T-helper 22 cell (primary cell): ENCODE measurements at places on chromosomes 2 and 18.

GRCh38 chr18:51092117-51092516 is 62.1 kb downstream of the SMAD4 start:
- DNase-seq: no peak

DNA sequence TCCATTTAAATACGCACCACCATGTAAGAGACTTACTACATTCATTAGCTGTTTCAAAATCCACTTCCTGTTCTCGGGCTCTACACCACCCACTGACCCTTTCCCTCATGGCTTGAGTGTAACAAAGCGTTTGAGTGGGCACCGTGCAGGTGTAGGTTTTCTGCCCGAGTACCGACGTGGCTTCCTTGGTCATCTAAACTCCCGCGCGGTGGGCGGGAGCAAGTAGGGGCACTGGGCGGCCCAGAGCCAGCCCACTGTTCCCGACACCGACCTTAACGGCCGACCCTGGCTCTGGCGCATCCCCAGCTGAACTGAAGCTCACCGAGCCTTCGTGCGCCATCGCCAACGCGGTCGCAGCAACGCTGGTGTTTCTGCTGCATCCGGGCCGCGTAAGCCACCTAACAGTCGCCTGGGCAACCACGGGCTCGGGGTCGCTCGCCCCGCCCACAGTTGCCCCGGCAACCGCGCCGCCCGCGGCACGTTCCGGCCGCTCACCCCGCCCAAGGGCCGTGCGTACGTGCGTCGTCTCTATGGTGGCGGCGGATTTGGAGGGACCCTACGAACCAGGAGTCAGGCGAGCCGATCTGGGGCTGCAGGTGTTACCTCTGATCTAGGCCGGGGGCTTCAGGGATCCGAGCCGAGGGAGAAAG is at the start of the genes C2orf81 and WDR54:
Gene C2orf81, minus strand, starts transcription at position 399 of the 650 bp plus-strand sequence. Its CDS starts 59 bp downstream, at position 340.
Gene WDR54, plus strand, starts transcription at position 510 of the 650 bp plus-strand sequence. CDS start 424 bp downstream, outside the sequence.
- DNase-seq: peak; percentile 86

DNA sequence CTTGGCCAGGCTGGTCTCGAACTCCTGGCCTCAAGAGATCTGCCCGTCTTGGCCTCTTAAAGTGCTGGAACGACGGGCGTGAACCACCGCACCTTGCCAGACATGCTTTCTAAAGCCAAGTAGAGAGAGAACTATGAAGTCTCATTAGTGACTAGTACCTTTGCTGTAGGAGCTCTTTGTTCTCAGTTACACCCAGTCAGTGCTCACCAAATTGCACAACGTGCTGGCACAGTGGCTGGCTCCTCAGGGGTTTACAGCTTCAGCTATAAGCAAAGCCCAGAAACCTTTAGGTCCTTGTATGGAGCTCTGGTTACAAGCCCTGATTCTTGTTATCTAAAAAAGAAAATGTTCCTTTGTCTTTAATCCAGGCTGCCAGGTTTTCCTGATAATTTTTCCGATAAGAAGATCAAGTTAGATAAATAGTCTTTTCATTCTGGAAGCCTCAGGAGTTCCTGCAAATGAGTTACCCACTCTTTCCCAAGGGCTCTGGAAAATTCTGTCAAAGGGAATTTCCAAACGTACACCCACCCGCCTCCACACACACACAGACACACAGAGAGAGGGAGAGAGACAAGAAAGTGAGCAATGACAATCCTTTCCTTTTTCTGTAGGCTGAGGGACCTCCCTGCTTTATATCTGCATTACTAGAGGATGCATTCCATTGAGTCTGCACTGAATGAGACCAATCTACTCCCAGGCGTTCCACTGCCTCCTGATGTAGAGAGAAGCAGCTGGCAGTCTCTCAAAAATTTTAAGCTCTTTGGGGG is 100.2 kb upstream of the CSRNP3 start:
- no peak for DNase-seq

DNA sequence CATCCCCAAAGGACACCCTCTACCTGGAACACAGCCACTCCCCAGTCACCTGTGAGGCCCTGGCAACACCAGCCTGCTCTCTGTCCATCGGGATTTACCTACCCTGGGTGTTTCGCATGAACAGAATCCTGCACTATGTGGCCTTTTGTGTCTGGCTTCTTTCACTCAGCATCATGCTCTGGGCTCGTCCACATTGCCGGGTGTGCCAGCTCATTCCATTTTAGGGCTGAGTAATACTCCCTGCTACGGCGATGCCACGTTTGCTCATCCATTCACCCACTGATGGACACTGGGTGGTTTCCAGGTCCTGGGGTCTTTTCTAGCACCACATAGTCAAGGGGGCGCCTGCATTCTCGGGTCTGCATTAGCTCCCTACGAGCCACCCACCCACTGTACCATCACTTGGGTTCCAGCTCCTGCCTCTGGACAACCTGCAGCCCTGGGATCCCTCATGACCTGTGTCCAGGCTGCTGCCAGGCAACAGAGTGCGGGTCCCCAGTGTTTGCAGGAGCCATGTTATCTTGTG is 22.0 kb downstream of the KCNF1 start:
- no peak for DNase-seq

DNA sequence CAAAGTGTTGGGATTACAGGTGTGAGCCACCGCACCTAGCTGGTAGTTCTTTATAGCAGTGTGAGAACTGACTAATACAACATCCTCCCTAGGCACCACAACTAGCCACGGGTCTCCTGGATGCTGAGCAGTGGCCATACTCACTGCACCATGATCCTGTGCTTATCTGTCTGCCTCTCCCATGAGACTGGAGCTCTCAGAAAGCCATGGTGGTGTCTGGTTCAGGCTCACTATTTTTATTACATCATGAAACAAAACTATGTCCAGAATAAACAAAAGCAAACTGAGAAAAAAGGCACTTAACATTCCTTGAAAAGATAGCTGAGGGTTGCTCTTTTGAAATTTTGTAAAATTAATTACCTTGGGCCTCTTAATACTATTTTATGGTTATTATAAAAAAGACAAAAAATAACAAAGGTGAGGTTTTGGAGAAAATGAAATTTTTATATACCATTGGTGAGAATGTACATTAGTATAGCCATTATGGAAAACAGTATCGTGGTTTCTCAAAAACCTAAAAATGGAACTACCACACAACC is 90.7 kb upstream of the TFCP2L1 start:
- DNase-seq: no peak

DNA sequence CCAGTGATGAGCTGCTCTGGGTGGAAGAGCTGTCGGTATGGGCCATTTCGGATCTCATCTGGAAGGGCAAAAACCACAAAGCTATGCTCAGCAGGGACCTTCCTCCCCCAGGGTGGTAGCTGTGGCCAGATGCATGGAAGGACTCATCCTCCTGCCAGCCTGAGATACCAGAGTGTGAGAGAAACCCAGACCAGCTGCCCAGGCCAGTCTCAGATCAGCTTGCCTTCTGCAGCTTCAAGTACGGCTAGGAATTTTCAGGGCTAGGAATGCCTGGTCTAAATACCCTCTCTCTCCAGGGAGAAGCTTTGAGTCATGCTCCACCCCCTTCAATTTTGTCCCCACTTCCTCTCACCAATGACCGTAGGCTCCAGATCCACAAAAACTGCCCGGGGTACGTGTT is 1.4 kb upstream of the TUBA4B start:
- DNase-seq: no peak

DNA sequence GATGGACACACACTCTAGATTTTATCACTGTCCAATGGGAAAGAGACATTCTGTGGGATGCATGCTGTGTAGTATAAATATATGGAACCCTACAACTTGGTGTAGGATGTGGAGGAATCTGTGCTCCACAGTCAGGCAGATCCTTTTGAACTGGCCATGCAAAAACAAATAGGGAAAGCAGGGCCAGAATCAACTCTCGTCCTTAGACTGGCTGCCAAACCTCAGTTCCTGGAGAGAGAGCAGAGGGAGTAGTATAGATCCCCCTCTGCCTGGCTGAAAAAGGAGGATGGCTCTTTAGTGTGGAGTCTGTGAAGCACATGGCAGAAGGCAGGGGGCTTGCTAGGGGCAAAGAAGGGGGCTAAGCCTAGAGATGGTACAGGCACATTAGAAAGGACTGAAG is 84.7 kb downstream of the LYPD6 start:
- no peak for DNase-seq

GRCh38 chr2:18903750-18904149 is 314.4 kb upstream of the NT5C1B start:
- no peak for DNase-seq

DNA sequence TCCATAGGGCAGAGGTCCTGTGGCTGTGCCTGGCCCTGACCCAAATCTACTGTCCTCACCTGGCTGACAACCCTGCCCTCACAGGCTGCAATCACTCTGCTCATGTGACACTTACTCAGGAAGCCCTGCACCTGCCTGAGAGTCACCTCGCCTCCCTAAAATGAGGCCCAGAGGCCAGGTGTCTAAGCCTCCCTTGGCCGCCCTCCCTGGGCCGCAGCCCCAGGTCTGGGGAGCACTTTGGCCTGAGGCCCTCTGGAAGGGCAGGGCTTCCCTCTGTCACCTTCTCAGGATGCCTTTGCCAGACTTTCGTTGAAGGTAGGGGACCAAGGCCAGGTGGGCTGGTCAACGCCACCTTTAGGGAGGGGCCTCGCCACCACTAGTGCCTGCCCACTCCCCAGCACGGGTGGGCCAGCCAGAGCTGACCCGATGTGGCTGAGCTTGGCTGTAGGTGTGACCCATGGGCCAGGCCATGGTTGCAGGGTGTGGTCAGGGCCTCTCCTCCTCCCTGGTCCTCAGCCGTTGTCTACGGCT is 6.1 kb upstream of the GPC1 start:
- no peak for DNase-seq

DNA sequence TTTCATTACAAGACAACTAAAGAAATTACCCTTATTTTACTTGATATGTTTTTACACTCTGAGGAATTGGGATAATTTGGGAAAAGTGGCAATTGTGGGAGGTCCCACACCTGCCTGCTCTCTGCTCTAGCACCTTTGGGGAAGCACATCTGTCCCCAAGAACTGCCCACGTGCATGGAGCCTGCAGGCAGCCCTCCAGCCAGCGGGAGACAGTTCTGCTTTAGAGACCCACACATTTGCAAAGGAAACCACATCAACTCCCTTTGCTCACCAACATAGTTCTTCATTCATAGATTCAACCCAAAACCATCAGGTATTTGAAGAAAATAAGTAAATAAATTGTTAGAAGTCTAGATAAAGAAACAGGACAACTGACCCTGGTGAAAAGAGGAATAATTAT is 239.9 kb upstream of the ID2 start:
- no peak for DNase-seq

DNA sequence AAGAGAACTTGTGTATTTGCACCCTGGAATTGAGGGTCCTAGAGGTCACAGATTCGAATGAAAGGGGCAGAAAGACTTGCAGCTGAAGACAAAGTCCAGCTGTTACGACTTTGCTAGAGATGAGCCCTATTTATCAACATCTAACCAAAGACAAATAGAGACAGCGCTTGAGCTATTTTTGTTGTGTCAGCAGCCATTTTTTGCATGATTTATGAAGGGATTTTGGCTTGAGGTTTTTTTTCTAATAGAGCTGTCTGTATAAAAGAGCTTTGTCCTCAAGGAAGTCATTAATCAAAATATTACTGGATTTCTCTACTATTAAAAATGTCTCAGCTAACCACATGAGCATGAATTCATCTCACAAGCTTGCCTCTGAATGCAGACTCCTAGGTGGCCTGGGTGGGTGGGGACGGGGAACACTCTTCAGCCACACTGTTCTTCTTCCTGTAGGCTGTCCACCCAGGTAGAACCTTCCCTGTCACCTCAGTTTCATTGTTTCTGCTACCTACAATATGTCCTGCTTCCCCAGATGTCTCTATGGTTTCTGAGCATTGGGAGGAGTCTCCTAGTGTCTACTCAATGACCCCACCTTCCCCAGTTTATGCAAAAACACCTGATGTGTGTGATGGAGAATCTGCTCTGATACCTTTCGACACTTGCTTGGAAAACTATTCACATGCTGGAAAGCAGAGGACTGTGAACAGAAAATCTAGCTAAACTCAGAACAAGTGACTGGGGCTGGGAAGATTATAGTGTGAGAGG is 7.2 kb upstream of the CD226 start:
- no peak for DNase-seq

- no peak for DNase-seq
These were observed 160.9 kb upstream of the EPC2 start for GRCh38 chr2:148483665-148484064.

DNA sequence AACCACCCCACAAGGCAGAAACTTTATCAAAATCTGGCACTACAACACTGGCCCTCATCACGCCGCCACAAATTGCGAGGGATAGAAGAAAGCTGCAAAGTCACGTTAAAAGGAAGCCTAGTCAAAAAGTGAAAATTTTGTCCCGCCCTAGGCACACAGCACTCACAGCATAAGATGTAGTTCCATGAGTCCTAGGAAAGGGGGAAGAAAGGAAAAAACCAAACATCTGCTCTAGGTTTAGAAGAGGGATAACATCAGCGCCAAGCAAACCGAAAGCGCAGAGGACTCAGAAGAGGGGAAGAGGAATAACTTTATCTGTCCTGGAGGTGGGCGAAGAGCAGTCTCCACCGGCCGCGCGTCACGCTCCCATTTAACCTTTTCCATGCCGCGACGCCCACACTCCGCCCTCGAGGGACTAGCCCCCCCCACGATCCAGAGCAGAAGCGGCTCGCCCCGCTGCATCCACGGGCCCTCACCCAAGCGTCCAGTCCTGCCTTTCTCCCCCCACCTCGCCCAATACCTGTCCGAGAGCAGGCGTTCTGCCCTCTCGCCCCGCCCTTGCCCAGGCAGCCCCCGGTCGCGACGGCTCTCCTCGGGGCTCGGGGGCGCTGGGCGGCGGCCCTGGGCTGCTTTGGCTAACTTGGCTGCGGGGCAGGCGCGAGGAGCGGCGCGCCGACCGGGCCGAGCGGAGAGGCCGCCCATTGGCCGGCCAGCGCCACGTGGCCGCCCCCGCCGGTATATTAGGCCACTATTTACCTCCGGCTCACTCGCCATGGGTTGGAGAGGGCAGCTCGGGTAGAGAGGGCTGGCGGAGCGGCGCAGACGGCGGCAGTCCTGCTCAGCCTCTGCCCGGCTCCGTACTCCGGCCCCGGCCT is at the start of gene HOXD1:
Gene HOXD1, plus strand, starts transcription at position 770 of the 875 bp plus-strand sequence. CDS start 134 bp downstream, outside the sequence.
- DNase-seq: no peak

DNA sequence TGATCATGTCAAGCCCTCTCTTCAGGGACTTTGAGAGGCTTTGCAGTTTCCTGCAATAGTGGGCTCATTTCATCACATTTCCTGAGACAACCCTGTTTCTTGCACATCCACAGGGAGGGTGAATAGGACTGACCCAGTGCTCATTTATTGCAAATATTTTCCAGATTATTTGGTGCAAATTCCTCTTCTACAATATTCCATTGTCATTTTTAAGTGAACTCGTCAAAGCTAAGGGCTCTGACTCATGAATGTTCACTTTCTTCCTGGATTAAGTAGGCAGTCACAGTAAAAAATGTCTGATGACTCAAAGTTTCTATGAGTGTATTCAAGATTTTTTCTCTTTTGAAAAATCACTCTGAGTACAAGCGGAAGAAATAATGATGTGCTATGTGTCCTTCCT is 225.5 kb upstream of the GALNT5 start:
- no peak for DNase-seq

DNA sequence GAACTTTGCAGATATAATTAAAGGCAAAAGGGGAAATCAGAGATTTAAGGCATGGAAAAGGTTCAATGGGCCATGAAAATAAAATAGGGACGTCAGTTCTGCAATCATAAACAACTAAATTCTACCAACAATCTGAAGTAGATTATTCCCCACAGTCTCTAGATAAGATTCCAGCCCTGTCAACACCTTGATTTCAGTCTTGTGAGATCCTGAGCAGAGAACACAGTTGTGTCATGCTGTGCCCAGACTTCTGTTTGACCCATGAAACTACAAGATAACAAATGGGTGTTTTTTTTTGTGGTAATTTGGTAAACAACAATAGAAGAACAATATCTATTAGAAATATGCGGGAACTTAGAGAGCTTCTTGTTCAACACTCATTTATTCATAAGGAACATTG is 66.2 kb upstream of the RIT2 start:
- DNase-seq: no peak

- DNase-seq: no peak
These were observed 31.8 kb upstream of the LYPD1 start for GRCh38 chr2:132701810-132702209.
